ENCODE measurements at places on chromosomes 3 and 15. TPM values are rescaled to one million over a fixed set of nuclear protein-coding genes. Genes with fewer than 3 reads are reported as not detected.

DNA sequence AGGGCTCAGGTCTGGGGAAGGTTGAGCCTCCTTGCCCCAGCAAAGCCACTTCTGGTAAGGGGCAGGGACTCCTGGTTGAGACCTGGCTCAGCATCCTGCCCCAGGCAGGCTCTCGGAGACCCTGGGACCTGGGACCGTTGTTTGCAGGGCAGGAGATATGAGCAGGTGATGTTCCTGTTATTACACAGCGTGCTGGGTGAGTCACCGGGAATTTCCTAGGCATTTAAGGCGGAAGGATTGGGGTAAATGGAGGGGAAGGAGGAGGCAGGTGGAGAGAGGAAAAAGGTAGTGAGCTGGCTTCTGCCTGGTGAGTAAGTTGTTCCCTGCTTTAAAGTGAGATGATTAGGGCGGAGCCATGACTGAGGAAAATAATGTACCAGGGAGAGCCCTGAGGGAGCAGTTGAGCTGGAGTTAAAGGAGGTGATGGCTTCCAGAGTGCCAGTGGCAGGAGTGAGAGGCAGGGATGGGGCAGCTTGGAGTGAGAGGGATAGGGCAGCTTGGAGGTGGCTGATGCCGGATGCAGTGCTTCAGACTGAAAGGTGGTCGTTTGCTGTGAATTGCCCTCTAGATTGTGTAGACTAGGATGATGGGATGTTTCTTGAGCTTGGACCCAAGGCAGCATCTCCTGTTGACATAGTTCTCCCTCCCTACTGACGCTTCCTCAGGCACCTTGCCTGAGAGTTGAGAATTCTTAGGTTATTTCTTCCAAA, 79.4 kb downstream of the AAGAB start:
- no peak overlapping the region for H3K4me3 ChIP-seq
- no peak for DNase-seq
- no peaks in the 10 kb centered on the region for H3K27me3 ChIP-seq

GRCh38 chr3:158434412-158435038, 136.5 kb upstream of the MLF1 start:
- no peaks in the 10 kb centered on the region for H3K36me3 ChIP-seq
- H3K4me3 ChIP-seq: no peak overlapping the region
- H3K27me3 ChIP-seq: no peaks in the 10 kb centered on the region
- H3K27ac ChIP-seq: no peak overlapping the region
- DNase-seq: peak; percentile 81

Gene KBTBD8
- 9.9 TPM for total RNA-seq

- no peaks in the 10 kb centered on the region for H3K27me3 ChIP-seq
- H3K4me3 ChIP-seq: no peak overlapping the region
- no peak overlapping the region for H3K27ac ChIP-seq
- DNase-seq: peak; percentile 75
- H3K36me3 ChIP-seq: no peaks in the 10 kb centered on the region
- H3K4me1 ChIP-seq: no peaks in the 10 kb centered on the region
Measured at GRCh38 chr15:75836959-75837334, 6.3 kb upstream of the UBE2Q2 start.

Gene VGLL4
- total RNA-seq: 147 TPM

DNA sequence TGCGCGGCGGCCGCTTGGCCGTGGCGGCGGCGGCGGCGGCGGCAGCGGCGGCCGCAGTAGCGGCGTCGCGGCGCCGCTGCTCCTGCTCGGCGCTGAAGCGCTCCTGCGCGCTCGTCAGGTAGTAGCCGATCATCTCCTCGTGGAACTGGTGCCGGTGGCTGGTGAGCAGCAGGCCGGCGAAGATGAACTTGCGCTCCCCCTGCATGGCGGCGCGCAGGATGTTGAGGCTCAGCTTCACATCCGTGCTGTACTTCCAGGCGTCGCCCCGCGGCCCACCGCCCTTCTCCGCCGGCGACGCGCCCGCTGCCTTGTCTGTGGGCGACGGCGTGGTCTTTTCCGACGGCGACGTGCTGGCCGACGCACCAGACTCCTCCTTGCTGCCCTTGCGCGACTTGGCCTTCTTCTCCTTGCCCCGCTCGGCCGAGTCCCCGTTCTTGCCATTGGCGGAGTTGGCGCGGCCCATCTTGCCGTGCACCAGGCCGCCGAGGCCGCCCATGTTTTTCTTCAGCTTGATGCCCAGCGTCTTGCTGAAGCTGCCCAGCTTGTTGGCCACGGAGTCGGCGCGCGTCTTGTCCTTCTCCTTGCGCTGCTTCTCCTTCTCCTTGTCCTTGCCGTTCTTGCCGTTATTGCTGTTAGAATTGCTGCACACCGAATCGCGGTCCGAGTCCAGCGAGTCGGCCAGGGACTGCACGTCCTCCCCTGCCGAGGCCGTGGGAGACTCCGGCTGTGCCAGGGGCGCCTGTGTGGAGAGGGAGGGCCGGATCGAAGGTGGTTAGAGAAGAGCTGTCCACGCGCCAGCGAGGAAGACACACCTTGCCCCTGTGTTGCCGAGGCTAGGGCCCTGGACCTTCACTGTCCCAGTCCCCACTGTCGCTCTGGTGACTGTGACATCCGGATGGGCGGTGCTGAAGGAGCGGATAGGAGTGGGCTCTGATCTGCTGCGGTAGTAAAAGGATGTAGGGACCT, 157.6 kb downstream of the KLF13 start:
- no peak for DNase-seq
- H3K4me3 ChIP-seq: no peak overlapping the region
- H3K36me3 ChIP-seq: no peaks in the 10 kb centered on the region
- peaks cover 61% of the 10 kb centered on the region for H3K27me3 ChIP-seq

GRCh38 chr3:41989518-41989917, 27.6 kb upstream of the ULK4 start:
- no peak overlapping the region for H3K27ac ChIP-seq
- H3K4me3 ChIP-seq: no peak overlapping the region
- no peaks in the 10 kb centered on the region for H3K27me3 ChIP-seq

DNA sequence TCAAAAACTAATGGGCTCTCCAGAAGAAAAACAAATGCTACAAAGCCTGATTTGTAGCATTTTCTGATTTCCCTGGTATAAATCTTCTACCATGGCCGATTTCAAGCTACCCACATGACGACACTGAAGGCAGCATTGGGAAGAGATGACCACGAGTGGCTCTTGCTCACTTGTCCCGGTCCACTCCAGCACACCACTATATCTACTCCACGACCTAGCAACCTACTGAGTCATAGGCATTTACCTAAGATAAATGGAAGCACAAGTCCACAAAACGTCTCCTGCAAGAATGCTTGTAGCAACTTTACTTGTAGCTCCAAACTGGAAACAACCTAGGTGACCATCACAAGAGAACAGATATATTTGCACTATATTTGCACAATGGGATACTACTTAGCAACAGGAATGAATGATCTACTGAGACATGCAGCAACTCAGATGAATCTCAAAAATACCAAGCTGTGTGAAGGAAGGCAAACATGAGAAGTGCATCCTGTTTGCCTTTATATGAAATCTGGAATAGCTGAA, 60.8 kb upstream of the HES1 start:
- H3K4me3 ChIP-seq: no peak overlapping the region
- no peaks in the 10 kb centered on the region for H3K27me3 ChIP-seq
- peaks cover 16% of the 10 kb centered on the region for H3K4me1 ChIP-seq

- H3K27ac ChIP-seq: no peak overlapping the region
- H3K36me3 ChIP-seq: no peaks in the 10 kb centered on the region
- no peak for DNase-seq
- H3K27me3 ChIP-seq: no peaks in the 10 kb centered on the region
- no peak overlapping the region for H3K4me3 ChIP-seq
Measured at GRCh38 chr15:99983171-99983885, 250.1 kb upstream of the LYSMD4 start.

- H3K27me3 ChIP-seq: no peaks in the 10 kb centered on the region
- no peak for DNase-seq
- H3K36me3 ChIP-seq: no peaks in the 10 kb centered on the region
- H3K4me1 ChIP-seq: no peaks in the 10 kb centered on the region
Measured at GRCh38 chr3:73222126-73222525, 160.7 kb downstream of the EBLN2 start.

Gene LRRC31
- not detected for total RNA-seq

- no peak overlapping the region for H3K4me3 ChIP-seq
- no peak overlapping the region for H3K27ac ChIP-seq
- no peaks in the 10 kb centered on the region for H3K27me3 ChIP-seq
- H3K4me1 ChIP-seq: no peaks in the 10 kb centered on the region
- no peaks in the 10 kb centered on the region for H3K36me3 ChIP-seq
- no peak for DNase-seq
Measured at GRCh38 chr3:155158346-155159037, 78.4 kb downstream of the MME start.

GRCh38 chr3:136818769-136819391, at the start of gene SLC35G2:
Gene SLC35G2, plus strand, starts transcription at chr3:136819126. Its CDS starts 35,335 bp downstream, at chr3:136854461.
- H3K27ac ChIP-seq: no peak within 1 kb of the TSS
- no peaks in the 10 kb centered on the region for H3K36me3 ChIP-seq
- H3K27me3 ChIP-seq: peaks cover 17% of the 10 kb centered on the region
- peak within 1 kb of the TSS; percentile 45 for H3K4me3 ChIP-seq

DNA sequence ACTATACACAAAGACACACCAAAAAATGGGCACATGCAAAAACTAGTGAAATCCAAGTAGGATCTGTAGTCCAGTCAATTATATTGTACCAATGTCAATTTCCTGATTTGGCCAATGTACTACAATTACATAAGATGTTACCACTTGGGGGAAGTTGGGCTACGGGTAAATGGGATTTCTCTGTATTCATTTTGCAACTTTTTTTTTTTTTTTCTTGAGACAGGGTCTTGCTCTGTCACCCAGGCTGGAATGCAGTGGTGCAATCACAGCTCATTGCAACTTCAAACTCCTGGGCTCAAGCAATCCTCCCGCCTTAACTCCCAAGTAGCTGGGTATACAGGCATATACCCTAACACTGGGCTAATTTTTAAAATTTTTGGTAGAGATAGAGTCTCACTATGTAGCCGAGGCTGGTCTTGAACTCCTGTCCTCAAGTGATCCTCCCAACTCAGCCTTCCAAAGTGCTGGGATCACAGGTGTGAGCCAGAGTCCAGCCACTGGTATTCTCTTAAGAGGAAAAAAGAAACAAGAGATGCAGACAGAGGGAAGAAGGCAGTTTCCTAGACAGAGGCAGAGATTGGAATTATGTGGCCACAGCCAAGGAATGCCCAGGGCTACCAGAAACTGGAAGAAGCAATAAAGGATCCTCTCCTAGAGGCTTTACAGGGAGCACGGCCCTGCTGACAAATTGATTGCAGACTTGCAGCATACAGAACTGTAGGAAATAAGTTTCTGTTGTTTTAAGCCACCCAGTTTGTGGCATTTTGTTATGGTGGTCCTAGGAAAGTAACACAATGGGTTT, 33.3 kb downstream of the TFDP2 start:
- H3K4me3 ChIP-seq: no peak overlapping the region
- H3K36me3 ChIP-seq: no peaks in the 10 kb centered on the region
- H3K27me3 ChIP-seq: no peaks in the 10 kb centered on the region
- peak; percentile 32 for DNase-seq

DNA sequence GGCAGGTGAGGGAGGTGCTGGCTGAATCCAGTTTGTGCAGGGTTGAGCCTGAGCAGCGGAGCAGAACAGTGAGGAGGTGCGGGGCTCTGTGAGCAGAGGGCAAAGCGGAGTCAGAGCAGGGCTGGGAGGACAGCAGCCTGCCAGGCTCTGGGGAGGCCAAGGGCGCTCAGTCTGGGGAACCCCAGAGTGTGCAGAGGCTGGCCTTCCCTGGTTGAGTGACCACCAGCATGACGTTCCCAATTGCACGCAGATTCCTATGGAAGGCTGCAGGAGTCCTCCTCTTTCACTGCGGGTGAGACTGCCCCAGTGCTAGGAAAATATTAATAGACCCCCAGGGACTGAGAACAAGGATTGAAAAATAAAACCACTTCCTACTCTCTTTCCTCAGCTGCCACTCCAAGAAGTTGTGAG, 13.2 kb downstream of the MRAS start:
- peak overlapping the region; percentile 45 for H3K27ac ChIP-seq
- peaks cover 24% of the 10 kb centered on the region for H3K4me1 ChIP-seq
- H3K36me3 ChIP-seq: no peaks in the 10 kb centered on the region
- H3K27me3 ChIP-seq: no peaks in the 10 kb centered on the region
- no peak overlapping the region for H3K4me3 ChIP-seq

DNA sequence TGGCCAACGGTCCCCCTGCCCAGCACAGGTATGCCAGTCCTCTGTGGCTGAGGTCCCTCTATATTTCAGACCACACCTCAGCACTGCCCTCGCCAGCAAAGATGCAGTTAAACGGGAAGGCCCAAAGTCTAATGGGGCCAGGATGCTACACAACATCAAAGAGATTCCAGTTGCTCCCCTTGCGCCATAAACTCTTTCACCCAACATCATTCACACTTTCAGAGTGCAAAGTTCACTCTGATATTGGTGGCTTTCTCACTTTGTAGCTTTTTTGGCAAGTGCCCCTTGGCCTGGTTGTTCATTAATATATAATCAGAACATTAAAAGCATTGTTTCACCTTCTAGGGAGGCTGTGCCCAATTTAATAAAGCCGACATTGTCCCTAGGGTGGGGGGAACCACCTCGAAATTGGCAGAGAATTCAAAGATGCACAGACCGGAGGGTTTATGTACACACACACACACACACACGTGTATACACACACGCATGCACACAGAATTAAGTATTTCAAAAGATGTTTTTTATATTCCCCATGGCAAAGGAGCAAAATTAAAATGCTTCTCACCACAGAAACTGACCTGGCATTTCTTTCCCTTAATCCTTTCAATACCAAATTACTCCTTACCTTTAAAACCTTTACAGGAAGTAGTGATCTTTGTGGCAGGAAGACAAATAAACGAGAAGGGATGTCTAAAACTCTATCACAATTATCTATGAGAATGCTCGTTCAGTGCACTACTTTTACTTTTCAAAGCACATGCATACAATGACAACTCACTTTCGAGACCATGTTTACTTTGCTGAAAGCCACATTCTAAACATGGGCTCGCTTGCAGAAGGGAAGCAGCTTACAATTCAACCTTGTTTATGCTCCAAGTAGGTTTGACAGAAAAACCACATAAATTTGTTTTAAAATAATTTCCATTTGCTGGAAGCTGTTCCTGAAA, 19.5 kb downstream of the LRIG1 start:
- no peak overlapping the region for H3K27ac ChIP-seq
- H3K4me1 ChIP-seq: peaks cover 56% of the 10 kb centered on the region
- H3K27me3 ChIP-seq: no peaks in the 10 kb centered on the region

- peak overlapping the region; percentile 92 for H3K4me3 ChIP-seq
- peaks cover 15% of the 10 kb centered on the region for H3K4me1 ChIP-seq
- no peak for DNase-seq
- peak overlapping the region; percentile 93 for H3K27ac ChIP-seq
- H3K27me3 ChIP-seq: no peaks in the 10 kb centered on the region
- peaks cover 11% of the 10 kb centered on the region for H3K36me3 ChIP-seq
Measured at GRCh38 chr3:122416966-122417365, 1.1 kb upstream of the WDR5B start.

DNA sequence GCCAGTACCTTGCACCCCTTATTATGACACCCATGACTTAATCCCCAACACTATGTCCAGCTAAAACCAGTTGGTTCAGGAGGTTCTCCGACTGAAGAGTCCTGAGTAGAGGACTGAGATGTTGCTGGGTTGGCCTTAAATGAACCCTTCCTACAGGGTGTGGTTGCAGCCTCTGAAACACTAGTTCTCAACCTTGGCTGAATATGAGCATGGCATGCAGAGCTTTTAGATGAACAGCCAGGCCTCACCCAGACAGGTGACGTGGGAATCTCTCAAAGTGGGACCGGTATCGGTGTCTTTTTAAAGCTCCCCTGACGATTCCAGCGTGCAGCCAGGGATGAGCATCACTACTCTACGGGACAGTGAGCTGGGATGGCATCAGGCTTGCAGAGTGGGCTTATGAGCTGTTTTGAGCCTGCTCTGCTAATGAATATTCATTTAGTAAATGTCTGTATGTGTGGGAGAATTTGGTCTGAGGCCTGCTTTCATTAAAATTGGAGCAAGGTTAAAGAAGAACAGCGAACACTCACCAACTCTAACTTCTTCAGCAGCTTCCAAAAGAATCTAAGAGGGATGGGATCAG, 79.7 kb upstream of the PRICKLE2 start:
- no peaks in the 10 kb centered on the region for H3K27me3 ChIP-seq
- no peak overlapping the region for H3K27ac ChIP-seq
- H3K36me3 ChIP-seq: no peaks in the 10 kb centered on the region
- no peaks in the 10 kb centered on the region for H3K4me1 ChIP-seq

Gene GOLGA8F
- not detected for total RNA-seq

Gene MAGI1
- total RNA-seq: 87.0 TPM
